Right lobe of liver (tissue), 6 donors: ENCODE measurements at places on chromosomes 3 and 15.
A peak's percentile ranks its signal among the peaks of the same experiment; 100 is the strongest.

- DNase-seq = no peak
These were observed 157.6 kb upstream of the CTDSPL start for GRCh38 chr3:37704064-37704463.

DNA sequence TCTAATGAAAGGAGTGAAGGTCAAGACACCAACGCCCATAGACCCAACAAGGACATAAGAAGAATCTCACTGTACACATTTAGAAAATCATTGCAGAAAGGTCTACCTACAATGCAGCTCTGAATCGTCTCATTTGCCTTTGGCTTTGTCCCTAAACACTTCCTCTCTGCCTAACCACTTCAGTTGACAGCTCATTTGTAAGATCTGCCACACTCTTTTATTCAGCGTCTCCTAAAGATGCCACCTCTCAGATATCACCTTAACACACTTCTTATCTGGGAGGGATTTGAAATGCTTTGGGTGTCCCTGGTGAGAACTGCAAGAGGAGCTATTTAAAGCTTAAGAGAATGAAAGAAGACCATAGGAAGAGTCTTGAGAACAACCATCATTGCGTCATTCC, 38.7 kb downstream of the RAB27A start:
- no peak for DNase-seq

DNA sequence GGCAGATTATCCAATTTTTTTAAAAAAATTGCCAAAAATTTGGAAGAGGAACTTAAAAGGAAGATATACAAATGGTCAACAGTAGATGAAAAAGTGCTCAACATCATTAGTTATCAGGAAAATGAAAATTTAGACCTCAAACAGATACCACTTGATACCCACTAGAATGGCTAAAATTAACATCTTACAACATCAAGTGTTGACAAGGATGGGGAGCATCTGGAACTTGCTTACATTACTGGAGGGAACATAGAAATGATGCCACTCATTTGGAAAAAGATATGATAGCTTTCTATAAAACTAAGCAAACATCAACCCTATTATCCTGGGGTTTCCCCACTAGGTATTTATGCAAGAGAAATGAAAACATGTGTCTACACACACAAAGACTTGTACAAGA, 284.5 kb upstream of the CHRNA7 start:
- DNase-seq = no peak

GRCh38 chr3:25589783-25590258, 74.9 kb downstream of the TOP2B start:
- no peak for DNase-seq

DNA sequence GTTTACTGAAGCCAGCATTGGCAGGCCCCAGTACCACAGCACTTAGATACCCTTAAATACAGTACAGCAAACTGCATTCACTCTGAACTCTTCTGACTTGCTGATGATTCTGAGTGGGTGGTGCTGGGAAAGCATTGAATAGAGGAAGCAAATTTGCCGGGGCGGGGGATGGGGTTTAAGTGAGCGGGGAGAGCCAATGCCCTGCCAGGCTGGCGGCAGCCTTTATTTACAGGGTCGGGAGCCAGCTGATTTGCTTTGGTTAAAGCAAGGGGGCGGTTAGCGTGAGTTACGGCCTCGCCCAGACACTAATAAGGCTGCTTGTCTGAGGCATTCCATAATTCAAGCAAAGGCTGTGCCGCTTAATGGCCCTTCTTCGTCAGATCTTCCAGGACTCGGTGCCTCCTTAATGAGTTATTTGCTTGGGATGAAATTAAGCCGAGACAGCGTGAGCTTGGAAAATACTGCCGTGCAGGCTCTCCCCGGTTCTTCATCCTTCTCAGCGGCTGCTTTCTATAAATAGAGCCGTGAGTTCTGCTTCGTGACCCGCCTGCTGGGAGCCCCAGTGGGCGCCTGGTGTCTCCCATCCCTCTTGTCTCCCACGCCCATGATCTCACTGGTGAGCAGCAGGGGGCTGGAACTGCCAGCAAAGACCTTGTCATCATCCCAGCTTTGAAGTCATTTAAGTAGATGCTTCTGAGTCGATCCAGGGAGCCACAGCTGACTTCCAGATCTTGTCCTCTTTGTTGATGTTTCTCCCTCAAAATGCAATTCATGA, 25.8 kb downstream of the SPSB4 start:
- DNase-seq = peak; percentile 47

- DNase-seq = no peak
These were observed 79.9 kb upstream of the FAM98B start for GRCh38 chr15:38374029-38374428.

GRCh38 chr15:63312286-63312685, 34.9 kb downstream of the APH1B start:
- DNase-seq = no peak

DNA sequence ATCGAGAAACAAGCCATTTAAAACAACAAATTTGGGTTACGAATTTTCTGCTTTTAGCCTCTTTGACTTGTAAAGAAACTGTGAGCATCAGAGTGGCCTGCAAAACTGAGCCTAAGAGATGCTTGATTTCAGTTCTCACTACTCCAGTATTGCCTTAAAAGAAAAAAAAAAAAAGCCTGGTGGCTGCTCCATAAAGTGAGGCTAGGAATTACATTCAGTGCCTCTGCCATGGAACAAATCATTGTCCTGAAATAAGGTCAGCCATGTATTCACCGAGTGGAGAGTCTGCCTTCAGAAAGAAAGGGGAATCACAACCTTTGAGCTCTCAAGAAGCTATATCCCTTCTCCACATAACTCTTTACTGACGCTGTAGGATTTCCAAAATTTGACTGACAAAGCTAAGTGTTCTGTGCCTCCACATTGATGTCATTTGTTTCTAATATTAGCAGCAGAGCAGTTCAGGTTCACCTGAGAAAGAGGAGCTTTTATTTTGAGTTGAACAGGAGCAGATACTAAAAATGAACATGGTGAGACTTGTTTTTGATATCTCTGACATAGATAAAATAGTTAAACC, 137.3 kb downstream of the SSR3 start:
- no peak for DNase-seq

GRCh38 chr3:109413049-109413448, 75.7 kb upstream of the DPPA4 start:
- no peak for DNase-seq

- DNase-seq = peak; percentile 28
These were observed 14.4 kb upstream of the ACAN start for GRCh38 chr15:88788816-88789215.

- DNase-seq = no peak
These were observed 70.2 kb downstream of the FAM43A start for GRCh38 chr3:194755671-194756459.

DNA sequence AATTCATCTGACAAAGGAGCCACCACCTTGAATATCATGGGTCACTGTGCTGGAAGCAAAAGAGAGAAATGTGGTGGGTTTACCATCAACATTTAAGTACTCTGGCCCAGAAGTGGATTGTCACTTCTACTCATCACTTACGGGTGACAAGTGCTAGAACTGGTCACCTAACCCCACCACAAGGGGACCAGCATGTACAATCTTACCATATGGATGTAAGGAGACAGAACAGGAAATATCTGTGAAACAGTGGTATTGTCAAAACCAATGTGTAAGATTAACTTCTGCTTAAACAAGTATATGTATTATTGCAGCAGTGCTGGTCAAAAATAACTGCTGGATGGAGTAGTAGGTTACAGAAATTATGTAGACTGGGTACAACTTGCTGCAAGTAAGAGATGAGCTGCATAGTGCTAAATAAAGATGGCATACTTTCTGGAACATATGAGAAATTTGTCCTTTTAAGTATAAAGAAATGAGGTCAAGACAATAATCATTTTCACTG, 171.8 kb downstream of the POTEB3 start:
- DNase-seq = no peak

GRCh38 chr3:16148783-16149182, 25.7 kb upstream of the GALNT15 start:
- DNase-seq = peak; percentile 48

- no peak for DNase-seq
These were observed 289.8 kb downstream of the ZBTB20 start for GRCh38 chr3:114857299-114857701.

GRCh38 chr3:46482632-46483350, 15.0 kb upstream of the RTP3 start:
- peak; percentile 6 for DNase-seq
